Germinal center (tissue), 1 donor: ENCODE measurements at places on chromosomes 5 and 9.

DNA sequence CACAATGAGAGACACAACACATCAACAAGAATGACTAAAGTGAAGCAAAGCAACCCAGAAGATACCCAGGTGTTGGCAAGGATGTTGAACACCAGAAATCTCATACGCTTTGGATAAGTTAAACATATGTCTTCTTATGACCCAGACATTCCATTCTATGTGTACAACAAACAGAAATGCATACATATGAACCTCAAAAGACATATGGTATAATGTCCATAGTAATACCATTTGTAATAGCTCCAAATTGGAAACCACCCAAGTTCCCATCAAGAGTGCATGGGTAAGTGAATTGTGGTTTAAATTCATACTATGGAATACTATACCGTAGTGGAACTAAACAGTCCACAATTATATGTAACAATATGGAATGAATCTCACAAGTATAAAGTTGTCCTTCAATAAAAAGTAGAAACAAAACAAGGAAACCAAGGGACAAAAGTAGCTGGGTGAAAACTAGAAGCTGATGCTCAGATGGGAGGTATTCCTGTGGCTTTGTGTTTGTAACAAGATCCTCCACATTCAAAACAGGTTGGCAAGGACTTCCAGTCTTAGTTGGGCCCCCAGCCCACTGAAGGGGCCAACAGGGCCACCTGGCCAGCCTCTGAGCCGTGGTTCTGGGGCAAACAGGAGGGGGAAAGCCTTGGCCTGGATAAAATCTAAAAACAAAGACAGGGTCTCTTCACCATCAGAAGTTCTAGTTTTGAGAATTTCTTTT is 171.8 kb upstream of the PITX1 start:
- DNase-seq, result no peak

- no peak for DNase-seq
These were observed 443.5 kb downstream of the PDE4D start for GRCh38 chr5:59449905-59450644.

- DNase-seq, result no peak
These were observed 1.8 kb downstream of the MVB12B start for GRCh38 chr9:126328407-126328806.

DNA sequence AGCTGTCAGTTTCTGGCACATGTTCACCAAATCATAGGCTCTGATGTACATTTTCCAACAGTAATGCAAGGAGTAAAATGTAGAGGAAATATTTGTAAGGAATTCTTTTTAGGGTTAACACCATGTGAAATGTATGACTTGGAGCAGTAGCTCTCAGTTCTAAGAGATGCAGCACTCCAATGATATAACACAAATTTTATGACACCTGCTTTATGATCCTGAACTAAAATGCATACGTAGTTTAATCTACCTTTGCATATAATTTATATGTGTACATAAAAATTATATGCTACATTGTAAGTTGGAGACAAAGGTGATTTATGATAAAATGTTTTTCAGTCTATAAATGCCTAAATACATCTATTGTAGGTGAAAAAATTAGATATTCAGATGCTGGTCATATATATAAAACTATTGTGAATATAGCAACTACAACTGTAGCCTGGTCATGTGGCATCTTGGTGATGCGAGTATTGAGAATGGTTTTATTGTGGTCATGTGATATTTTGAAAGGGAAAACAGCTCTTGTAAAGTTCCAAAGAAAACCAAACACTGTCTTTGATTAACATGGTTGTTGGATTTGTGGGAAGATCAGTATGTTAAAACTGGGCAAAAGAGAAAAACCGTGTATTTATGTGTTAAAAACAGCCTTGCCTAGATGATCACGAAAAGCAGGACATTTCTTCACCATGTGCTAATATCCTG is 171.0 kb downstream of the TRIO start:
- no peak for DNase-seq
